Transverse colon (tissue), 4 donors: ENCODE measurements at places on chromosomes 6 and 20.

DNA sequence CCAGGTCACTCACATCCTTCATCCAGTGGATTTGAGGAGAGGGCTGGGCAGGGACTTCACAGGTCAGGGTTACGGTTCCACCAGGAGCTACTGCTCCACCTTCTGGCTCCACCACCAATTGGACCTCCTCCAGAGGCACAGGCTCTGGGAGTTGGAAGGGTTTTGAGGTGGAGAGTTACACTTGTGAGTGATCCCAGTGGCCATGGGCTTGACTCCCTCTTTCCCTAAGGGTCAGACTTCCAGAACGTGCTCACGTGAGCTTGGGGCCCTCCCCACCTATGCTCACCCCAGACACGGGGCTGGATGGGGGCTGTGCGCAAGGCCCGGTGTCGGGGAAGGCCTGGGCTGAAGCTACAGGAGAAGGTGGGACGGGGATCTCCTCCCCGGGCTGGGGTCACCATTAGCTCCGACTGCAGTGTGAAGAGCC, 1.5 kb downstream of the AGER start:
- no peak for DNase-seq
- no peaks in the 10 kb centered on the region for H3K27me3 ChIP-seq
- peaks cover 49% of the 10 kb centered on the region for H3K4me1 ChIP-seq
- H3K27ac ChIP-seq: peak overlapping the region; percentile 22
- H3K4me3 ChIP-seq: no peak overlapping the region

GRCh38 chr6:120055071-120055470, 705.5 kb upstream of the MAN1A1 start:
- no peak overlapping the region for H3K4me3 ChIP-seq
- H3K36me3 ChIP-seq: no peaks in the 10 kb centered on the region
- H3K4me1 ChIP-seq: no peaks in the 10 kb centered on the region
- H3K27ac ChIP-seq: no peak overlapping the region

DNA sequence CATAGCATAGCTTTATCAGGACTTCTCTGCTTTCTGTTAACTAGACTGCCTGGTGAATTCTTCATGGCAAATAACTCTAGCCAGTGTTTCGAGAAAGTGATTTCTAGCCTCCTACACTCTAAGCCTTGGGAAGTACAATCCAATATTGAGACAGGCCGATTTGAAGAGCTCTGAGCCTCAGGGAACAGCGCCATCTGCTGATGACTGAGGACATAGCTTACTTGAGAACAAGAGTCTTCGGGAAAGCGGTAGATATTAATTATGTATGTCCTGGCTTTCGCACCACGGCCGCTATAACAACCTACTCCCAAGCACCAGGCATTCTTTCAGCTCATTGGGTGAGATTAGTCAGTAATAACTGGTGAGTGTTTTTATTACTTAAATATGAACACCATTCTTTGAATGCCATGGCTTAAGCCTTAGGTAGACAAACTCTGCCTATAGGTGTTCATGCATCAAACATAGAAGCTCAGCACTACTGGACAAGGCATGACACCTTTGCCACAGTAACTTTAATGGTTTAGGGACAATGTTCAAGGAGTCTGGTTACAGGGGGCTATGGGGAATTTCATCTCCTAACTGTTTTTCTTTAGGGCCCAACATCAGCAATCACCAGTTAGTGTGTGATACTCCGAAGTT, 518.6 kb downstream of the BMP2 start:
- H3K4me1 ChIP-seq: no peaks in the 10 kb centered on the region
- DNase-seq: peak; percentile 67
- H3K4me3 ChIP-seq: no peak overlapping the region
- H3K27ac ChIP-seq: no peak overlapping the region
- H3K36me3 ChIP-seq: no peaks in the 10 kb centered on the region

GRCh38 chr20:10427060-10427692, 6.8 kb downstream of the MKKS start:
- no peaks in the 10 kb centered on the region for H3K36me3 ChIP-seq
- no peaks in the 10 kb centered on the region for H3K27me3 ChIP-seq
- peaks cover 8% of the 10 kb centered on the region for H3K4me1 ChIP-seq
- H3K27ac ChIP-seq: no peak overlapping the region
- no peak overlapping the region for H3K4me3 ChIP-seq

DNA sequence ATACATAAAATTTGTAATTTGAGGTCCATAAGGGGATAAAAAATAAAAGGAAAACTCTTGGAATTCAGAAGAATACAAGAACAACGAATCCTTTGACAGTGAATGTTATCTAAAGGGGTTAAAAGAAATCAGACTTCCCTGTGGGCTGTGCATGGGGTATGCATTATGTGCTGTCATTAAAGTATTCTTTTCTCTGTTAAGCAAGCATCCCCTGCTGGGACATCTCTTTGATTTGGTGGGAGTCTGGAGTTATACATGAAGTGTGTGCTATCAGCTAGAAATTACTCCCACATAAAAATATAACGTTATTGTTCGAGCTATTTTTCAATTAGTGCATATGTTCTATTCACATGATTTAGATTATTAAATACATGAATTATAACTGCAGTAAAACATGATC, 195.2 kb downstream of the CENPW start:
- no peak overlapping the region for H3K4me3 ChIP-seq
- no peak overlapping the region for H3K27ac ChIP-seq
